ENCODE measurements at places on chromosomes 7 and 10. TPM values are rescaled to one million over a fixed set of nuclear protein-coding genes. Genes with fewer than 3 reads are reported as not detected.

PODXL gene
- total RNA-seq: 47.9 TPM

LMOD2 gene
- total RNA-seq: not detected

ITPRID1 gene
- not detected for total RNA-seq

HMX3 gene
- not detected for total RNA-seq

FGFBP3 gene
- total RNA-seq: 2.7 TPM

OR2A7 gene
- not detected for total RNA-seq

ST8SIA6 gene
- total RNA-seq: 0.04 TPM

SLC26A3 gene
- total RNA-seq: not detected

Data from A549 treated with CORT108297 at 1 μM for 4 hours (cell line).